ENCODE measurements at places on chromosomes 3 and 15. TPM values are rescaled to one million over a fixed set of nuclear protein-coding genes. Genes with fewer than 3 reads are reported as not detected.

Gene CASR
- total RNA-seq, result not detected

DNA sequence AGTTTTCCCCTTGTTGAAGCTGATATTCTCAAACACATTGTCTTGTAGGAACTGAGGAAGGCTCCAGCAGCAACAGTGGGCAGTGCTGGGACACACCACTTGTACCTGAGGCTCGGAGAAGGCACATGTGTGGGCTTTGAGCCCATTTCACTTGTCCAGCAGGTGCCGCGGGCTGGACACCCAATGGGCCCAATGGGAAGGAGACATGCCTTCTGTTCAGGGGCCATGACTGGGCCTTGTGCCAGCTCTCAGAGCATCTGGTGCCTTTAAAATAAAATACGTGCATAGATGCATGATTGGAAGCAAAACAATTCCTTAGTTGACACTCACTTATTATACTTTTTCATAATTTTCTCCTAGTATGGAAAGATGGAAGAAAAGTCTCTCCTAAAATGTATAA, 334.2 kb downstream of the KLF13 start:
- DNase-seq, result no peak

Gene SLC6A11
- total RNA-seq, result 1.6 TPM

Gene TMCO5A
- not detected for total RNA-seq

Gene HDC
- not detected for total RNA-seq

Data from Daoy (cell line).